Stimulated activated CD4-positive, alpha-beta T cell treated with anti-CD3 and anti-CD28 coated beads, Interleukin-2, amount 100 ng/mL, for 24 hours (primary cell): ENCODE measurements at places on chromosomes 7 and 10.

GRCh38 chr7:131568970-131569369 is 12.5 kb upstream of the PODXL start:
- DNase-seq, result no peak

DNA sequence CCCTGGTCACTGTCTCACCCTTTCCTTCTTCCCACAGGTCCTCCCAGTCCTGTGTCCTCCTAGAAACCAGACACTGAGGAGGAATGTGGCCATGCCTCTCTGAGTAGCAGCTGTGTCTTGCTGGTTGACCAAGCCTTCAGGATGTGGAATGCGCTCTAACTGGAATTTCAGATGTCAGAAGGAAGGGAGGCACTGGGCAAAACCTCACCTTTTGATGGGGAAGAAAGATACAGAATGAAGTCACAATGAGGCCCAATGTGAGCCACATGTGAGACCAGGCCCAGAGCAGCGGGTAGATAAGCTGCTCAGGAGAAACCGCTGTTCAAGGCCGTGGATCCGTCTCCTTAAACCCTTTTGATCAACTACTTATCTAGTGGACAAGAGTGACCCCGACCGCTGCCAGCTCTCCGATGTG is 54.8 kb upstream of the ECHDC3 start:
- no peak for DNase-seq

- no peak for DNase-seq
These were observed 138.0 kb upstream of the FRMD4A start for GRCh38 chr10:14468726-14469125.

- no peak for DNase-seq
These were observed 61.9 kb downstream of the HGF start for GRCh38 chr7:81707966-81708365.

DNA sequence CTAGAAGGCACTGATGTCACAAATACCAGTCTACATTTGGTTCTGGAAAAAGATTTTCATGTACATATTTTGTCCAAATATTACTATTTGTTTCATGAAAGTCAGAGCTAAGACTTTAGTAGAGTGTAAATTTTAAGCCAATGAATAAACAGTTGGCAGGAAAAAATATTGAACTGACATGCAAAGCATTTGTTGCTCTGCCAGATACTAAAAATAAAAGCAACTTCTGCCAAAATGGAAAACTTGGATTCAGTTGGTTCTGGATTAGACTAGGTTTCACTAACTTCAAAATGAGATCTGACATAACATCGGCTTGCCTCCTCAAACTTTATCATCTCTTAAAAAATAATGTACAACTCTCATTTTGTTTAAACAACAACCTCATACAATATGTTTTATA is 34.9 kb downstream of the FAM204A start:
- DNase-seq, result no peak

- DNase-seq, result no peak
These were observed 32.5 kb downstream of the ANXA8 start for GRCh38 chr10:47451273-47451997.

GRCh38 chr7:99001482-99002147 is 123.3 kb downstream of the TRRAP start:
- DNase-seq, result no peak

DNA sequence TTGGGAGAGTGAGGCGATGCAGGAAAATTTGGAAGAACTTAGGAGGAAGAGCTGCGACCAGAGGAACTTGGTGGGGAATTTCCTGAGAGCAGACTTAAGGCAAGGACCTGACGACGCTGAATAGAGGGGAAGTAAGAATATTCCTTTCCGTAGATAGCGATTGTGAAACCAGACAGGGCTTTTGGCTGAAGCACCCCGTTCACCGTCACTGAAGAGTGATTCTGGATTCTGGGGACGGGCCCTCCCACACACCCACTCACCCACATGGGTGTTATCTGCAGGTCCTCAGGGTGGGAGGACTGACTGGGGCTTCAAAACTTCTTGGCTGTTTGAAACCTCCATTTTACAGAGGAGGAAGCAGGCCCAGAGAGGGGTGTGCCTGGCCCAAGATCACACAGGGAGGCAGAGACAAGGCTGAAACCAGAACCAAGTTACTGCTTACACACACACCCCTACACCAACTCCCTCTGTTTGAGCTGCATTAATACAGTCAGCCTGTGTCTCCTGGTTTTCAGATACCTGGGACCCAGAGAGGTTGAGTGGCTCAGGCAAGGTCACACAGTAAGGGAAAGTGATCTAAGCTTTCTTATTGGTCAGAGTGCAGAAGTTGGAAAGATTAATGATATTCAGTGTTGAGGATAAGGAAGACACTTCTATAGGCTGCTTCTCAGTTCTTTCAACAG is 37.2 kb upstream of the CDH23 start:
- DNase-seq, result no peak

DNA sequence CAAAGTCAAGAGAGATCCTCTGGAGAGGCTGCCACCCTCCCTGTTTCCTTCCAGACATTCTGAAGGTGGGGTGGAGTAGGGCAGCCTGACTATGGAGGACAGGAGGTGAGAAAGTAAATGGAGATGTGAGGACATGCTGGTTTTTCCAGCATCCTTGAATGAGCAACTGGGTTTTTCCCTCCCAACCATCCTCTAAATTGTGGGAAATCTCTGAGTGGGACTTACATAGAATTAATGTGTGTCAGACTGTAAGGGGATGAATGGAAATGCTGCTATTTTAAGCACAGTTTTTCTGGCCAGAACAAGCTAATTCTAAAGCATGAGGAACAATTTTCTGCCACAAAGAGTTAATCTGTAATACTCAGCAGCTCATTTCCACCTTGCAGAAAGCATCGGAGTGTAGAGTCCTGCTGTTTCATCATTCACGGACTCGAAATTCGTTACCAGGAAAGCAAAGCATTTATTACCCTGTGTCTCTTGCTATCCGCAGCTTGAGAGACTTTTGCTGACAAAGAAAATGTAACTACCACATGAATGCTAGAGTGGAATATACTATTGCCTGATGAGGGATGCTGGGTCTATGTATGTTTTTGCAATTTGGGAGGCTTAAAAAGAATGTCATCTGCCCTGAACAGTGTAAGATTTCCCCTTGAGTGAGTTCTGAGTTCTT is 213.0 kb downstream of the CELF2 start:
- DNase-seq, result no peak

- no peak for DNase-seq
These were observed 202.1 kb downstream of the PRPF18 start for GRCh38 chr10:13788711-13789447.

DNA sequence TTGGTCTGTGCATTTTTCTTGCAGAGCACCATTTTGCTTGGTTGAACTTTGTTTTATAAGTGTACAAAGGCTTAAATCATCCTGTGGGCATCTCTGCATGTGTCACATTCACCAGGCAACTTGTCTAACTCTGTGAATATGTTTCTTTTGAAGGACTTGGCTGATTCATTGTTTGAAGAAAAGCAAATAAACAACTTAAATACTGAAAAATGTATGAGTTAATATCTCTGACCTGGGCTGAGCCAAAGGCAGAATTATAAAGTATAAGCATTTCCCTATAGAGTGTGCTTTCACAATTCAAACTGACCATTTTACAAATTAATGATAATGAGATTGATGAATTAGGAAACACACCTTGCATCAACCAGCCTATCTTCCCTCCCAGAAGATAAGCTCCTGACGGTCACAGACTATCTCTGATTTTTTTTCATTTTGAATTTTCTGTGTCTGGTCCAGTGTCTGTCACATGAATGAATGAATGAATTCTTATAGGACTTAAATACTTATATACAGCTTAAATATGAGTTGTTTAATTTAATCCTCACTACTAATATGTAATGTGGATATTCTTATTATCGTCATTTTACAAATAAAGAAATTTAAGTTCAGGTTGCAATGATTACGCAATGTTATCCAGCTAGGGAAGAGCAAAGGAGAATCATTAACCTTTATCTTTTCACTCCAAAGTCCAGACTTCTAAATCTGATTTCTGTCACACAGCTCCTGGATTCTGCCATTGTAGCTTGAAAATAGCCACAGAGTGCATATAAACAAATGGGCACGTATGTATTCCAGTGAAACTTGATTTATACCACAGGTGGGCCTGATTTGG is 182.0 kb upstream of the PHYHIPL start:
- DNase-seq, result no peak

- DNase-seq, result peak; percentile 35
These were observed 526 bp downstream of the CH25H start for GRCh38 chr10:89206402-89207180.

- no peak for DNase-seq
These were observed 1.7 kb downstream of the MMP21 start for GRCh38 chr10:125773687-125774543.

DNA sequence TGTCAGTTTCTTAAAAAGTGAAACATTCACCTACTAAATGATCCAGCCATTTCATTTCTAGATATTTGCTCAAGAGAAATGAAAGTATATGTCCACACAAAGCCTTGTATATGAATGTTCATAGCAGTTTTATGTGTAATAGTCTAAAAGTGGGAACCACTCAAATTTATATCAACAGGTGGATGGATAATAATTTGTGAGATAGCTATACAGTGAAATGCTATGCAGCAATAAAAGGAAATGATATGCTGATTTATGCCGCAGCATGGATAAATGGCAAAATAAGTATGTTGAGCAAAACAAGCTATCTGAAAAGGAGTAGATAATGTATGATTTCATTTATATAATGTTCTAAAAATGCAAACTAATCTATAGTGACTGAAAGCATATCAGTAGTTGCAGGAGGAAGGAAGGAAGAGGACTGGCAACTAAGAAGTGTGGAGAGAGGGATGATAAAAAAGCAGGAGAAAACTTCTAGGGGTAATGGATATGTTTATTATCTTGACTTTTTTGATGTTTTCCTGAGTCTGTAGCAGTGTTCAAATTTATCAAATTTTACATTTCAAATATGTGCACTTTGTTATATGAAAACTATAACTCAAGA is 80.6 kb downstream of the ABCB5 start:
- no peak for DNase-seq

DNA sequence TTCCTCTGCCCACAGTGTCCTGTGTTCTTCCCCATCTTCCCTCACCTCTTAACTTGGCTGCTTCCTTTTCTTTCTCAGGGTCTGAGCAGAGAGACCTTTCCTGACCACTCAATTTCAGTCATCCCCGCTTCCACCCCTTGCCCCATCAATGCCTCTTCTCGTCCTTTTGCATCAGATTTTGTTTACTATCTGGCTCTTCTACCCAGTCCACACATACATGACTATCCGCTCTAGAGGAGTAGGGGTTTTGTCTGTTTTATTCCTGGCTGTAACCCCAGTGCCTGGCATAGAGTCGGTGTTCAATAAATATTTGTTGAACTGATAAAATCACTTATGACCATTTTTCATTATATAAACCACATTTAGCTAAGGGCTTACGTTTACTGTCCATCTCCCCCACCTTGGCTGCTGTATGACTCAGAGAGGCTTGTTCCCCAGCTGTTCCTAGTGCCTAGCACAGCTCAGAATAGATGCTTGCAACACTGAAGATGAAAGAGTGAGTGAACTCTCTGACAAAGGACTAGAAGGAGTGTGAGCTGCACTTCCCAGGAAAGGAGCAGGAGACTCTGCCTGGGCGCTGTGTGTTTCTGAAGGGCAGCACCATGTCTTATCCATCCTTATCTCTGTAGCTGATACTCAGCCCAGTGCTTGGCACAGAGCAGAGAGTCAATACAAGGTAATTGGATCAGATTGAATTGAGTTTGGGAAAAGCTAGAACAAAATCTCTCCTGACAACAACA is 21.9 kb downstream of the ARID5B start:
- DNase-seq, result no peak

DNA sequence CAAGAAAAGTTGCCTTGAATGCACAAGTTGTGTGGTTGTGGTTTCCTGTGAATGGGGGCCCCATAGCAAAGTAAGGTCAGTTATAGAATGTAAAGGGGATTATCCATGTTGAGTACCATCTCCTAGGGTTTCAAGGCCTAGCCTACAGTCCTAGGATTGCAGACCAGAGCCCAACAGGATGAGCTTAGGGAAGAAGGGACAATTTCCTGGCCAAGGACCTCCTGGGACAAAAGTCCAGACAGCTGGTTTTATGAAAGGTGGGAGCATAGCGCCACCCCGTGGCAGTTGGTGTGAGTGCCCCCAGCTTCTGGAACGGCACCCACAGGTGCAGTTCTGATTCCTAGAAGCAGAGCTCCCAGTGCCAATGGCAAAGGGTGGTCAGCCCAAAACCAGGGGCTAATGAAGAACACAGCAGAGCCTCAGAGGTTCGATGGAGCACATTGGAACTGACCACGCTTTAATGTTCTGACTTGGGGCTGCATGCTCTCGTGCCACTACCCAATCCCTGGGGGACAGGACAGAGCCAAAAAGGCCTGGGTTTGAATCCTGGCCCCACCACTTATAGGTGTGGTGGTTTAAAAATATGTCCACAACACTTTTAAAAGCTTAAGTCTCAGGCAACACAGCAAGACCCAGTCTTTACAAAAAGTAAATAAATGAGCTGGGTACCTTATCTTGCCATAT is 25.8 kb upstream of the TMEM120A start:
- peak; percentile 79 for DNase-seq

DNA sequence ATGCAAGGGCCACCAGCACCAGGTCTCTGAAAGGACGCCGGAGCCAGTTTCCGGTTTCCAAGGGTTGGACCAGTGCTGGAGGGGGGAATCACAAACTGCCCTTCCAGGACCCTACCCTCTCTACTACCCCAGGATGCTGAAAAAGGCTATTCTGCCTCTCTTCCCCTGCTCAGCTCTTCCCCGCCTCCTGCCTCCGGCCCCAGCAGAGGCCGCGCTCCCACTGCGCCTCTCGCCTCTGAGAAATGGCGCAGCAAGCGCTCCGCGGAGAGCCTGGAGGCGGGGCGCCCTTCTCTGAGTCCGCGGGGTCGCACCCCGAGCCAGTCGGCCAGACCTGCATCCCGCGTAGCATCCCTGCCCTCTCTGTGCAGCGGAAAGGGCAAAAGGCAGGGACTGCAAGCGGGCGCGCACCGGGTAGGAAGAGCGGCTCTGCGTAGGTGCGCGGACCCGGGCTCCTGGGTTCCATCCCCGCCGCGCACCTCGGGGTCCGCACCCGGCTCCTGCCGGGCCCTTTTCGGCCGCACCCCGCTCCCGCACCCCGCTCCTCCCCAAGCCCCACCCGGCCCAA is 476 bp upstream of the RET start:
- DNase-seq, result no peak
